ENCODE measurements at places on chromosomes 16 and 17.

DNA sequence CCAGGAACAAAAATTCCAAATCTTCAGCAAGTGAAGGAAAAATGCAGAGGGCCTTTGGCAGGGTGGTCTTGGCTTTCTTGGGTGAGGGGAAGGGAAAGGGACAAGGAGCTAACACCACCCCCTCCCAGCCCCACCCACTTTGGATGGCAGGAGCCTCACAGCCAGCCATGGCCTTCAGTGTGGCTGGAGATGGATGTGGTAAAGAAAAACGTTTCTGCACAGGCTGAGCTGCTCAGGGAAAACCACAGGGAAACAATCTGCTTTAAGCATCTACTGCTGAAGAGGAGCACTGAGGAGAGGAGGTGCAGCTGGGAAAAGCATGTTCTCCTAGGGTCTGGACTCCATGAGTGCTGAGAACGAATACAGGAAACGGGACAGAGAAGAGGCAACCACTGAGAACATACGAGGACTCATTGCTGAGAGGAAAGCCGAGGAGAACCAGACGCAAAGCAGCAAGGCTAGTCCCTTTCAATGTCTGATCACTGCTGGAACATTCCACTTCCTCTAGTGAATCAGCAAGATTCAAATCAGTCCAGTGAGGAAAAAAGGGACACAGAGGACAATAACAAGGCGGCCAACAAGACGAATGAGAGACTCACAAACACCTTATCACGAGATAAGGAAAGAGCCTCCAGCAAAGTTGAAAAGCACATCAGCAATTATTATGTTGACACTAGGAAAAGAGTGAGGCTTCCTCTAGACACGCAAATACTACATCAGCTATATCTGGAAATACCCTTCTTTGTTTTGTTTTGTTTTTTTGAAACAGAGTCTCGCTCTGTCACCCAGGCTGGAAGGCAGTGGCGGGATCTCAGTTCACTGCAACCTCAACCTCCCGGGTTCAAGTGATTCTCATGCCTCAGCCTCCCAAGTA is 41.7 kb downstream of the ZZEF1 start:
- DNase-seq, result no peak

DNA sequence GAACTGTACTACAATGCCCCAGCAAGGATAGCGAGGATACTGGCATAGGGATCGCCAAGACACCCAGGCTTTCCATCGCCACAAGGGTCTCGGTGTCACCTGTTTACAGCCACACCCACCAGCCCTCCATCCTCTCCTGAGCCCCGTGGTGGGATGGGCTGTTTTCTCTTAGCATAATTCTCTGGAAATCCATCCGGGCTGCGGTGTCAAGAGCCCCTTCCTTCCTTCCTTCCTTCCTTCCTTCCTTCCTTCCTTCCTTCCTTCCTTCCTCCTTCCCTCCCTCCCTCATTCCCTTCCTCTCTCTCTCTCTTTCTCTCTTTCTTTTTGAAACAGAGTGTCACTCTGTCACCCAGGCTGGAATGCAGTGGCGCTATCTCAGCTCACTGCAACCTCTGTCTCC is 36.0 kb upstream of the BAHCC1 start:
- no peak for DNase-seq

DNA sequence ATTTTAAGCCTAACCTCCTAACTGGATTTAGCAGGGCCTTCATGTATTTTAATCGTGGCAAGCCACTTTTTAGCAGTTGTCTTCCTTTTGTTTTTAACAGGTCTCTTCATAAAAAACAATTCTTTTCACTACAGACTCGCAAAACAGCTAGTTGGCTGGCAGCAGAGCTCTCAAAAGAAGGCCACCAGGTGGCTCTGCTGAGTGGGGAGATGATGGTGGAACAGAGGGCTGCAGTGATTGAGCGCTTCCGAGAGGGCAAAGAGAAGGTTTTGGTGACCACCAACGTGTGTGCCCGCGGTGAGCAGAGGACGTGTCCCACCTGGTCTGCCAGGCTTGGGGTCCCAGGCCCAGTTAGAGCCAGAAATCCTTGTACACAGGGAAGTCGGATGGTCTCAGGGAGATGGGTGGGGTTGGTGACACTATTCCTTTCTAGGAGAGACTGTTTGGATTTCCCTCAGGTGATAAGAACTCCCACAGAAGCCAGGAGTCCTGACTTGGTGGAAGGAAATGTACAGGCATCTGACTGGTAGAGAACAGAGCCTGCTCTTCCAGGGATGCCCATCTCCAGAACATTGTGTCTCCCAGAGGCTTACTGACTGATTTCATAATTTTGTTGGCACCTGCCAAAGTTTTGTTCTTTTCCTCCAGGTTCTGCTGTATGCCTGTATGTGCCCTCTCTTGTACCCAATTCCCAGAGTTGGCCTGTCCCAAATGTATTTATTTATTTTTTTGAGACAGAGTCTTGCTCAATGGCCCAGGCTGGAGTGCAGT is 14.9 kb upstream of the DDX19A start:
- no peak for DNase-seq

GRCh38 chr16:14092561-14092960 is 21.4 kb downstream of the MRTFB start:
- no peak for DNase-seq

GRCh38 chr16:35910409-35910808 is 2451.0 kb downstream of the TP53TG3F start:
- DNase-seq, result no peak

DNA sequence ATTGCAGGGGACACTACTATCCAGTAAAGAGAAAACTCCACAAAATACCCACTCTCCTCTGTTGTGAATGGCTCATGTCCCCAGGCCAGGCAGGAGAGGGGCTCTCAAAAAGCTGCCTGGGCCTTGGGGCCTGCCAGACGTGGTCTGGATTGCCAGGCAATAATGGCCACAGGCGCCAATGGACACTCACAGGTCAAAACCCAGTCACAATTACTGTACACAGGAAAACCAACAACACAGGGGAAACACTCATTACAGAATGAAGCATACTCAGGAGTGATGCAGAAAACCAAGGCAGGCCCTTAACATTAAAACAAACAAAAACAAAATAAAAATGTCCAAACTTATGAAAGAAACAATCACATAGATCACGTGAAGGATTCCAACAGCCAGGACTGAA is 35.1 kb upstream of the SREBF1 start:
- DNase-seq, result no peak

DNA sequence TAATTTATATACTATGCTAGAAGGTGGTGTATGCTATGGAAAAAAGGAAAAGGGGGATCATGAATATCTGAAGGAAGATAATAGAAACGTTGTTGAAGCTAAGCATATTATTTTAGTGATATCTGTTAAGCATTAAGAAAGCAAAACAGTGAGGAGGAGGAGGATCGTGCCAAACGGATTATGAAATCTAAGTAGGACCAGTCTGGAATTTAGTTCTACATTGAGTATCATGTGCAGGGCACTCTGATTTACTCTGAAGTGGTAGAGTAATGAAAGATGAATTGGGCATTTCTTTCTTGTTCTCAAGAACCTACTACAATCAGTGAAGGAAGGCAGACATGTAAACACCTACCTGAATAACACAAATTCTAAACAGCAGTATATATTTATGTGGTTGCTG is 195.3 kb downstream of the CYB561 start:
- DNase-seq, result no peak

- DNase-seq, result no peak
Measured at GRCh38 chr16:81933361-81933760, 77.9 kb downstream of the SDR42E1 start.

DNA sequence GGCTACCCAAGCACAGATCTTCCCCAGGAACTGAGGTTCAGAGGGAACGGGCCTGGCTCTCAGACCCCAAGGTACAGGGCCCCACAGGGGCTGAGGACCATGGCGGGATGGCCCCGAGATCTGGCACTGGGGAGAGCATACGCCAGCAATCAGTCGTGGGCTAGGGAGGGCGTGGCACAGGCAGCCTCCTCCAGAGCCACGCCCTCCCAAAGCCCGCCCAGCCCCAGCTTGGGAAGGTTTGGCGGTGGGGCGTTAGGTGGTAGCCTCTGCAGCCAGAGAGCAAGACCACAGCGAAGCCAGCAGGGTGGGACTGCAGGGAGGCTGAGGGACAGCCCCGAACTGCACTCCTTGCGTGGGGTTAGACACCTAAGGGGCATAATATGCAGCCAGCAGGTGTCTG is 11.6 kb downstream of the WNT9B start:
- DNase-seq, result no peak

- DNase-seq, result no peak
Measured at GRCh38 chr17:945672-946071, 33.9 kb downstream of the NXN start.

- DNase-seq, result no peak
Measured at GRCh38 chr17:68564415-68565111, 36.6 kb downstream of the FAM20A start.

DNA sequence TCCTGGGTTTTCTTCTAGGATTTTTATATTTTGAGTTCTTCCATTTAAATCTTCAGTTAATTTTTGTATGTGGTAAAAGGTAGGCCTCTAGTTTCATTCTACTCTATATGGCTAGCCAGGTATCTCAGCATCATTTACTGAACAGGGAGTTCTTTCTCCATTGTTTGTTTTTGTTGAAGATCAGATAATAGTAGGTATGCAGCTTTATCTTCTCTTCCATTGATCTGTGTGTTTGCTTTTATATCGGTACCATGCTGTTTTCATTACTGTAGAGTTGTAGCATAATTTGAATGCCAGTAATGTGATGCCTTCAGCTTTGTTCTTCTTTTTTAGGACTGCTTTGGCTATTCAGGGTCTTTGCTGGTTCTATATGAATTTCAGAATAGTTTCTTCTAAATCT is 77.3 kb downstream of the USP22 start:
- DNase-seq, result no peak

- DNase-seq, result no peak
Measured at GRCh38 chr16:22366889-22367288, 7.5 kb downstream of the CDR2 start.

DNA sequence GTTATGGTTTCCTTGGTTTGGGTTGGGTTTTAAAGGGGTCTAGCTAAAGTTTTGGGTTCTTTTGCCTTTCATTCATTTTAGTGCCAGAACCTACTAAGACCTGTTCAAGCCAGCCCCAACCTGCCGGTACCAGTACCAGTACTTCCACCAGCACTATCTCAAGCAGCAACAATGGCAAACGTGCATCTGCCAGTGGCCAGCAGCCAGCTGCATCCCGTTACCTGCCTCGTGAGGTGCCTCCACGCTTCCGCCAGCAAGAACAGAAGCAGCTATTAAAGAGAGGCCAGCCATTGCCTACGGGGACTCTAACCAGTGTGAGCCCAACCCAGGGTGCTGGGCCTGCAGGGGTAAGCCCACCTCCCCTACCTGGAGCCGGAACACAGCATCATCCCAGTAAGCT is 72.9 kb downstream of the TNRC6C start:
- DNase-seq, result no peak

GRCh38 chr16:79946252-79946651 is 345.7 kb upstream of the MAF start:
- no peak for DNase-seq

- DNase-seq, result no peak
Measured at GRCh38 chr17:75950855-75951554, 10.2 kb upstream of the FBF1 start.

GRCh38 chr17:35577830-35578196 is 558 bp downstream of the PEX12 start:
- DNase-seq, result no peak

DNA sequence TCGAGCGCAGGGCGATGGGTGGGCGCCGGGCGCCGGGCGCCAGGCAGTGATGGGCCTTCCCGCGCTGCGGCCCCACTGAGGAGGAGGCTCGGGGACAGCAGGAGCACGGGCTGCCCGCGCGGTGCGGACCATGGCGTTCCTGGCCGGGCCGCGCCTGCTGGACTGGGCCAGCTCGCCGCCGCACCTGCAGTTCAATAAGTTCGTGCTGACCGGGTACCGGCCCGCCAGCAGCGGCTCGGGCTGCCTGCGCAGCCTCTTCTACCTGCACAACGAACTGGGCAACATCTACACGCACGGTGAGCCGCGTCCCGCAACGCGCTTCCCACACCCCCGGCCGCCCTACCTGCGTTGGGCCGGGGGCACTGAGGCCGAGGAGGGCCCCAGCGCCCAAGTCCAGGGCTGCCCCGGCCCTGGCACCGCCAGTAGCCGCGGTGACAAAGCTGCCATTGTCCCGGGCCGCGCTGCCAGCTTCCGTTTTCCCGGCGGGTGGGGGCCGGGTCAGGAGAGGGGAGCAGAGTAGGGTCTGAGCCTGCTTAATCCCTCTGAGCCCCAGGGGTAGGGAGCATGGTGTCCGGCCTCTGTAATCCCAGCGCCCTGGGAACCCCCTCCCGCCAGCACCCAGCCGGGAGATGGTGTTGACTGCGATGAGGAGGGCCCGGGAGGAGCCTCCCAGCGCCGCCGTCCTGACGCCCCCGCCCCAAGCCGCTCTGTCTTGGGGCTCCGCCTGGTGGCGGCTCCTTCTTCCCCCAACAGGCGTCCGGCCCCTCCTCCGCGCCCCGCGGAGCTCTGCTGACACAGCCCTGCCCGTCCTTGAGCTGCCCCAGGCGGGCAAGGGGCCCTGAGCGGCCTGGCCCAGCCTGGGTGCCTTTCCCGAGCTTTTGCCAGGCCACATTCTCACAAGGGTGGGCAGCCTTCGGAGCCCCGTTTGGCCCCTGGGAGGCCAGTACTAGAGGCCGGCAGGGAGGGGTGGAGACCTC is 685 bp downstream of the PAQR4 start:
- DNase-seq, result peak; percentile 93

- no peak for DNase-seq
Measured at GRCh38 chr16:53085369-53085843, 30.6 kb downstream of the CHD9 start.

DNA sequence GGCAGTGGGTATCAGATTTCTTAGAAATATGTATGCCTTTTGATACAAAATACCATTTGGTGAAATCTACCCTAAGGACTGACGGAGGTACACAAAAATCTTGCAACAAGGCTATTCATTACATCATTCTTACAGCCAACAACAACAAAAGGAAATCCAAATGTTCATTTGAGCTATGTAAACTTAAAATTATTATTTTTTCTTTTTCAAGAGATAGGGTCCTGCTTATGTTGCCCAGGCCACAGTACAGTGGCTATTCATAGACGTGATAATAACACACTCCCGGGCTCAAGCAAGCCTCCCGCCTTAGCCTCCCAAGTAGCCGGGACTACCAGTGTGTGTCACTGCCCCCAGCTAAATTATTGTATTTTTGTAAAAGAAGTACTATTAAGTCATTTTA is 9.0 kb downstream of the SRR start:
- no peak for DNase-seq

DNA sequence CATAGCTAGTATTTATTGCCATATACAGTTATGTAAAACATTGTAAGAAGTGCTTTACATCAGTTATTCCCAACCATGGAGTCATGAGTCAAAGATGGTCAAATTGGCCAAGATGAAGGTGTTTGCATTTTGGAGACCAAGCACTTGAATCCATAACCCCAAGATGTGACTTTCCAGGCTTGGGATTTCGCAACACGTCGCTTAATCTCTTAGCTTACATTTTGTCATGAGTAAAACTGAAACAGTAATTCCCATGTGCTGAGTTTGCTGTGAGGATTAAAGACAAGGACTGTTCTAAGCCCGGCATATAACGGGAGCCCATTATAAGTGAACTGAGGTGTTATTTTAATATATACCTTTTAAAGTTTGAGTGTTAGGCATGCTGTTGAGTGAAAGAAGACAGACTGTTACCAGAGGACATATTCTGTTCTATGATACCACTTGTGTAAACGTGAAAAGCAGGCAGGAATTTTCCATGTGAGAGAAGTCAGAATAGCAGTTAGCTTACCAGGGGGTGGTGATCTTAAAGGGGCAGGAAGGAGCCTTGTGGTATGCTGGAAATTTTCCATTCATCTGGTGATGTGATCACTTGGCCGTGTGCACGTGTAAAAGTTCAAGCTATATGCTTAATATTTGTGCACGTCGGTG is 484.9 kb downstream of the WWOX start:
- DNase-seq, result no peak
